ENCODE measurements at places on chromosomes 7 and 10.
A peak's percentile ranks its signal among the peaks of the same experiment; 100 is the strongest.

DNA sequence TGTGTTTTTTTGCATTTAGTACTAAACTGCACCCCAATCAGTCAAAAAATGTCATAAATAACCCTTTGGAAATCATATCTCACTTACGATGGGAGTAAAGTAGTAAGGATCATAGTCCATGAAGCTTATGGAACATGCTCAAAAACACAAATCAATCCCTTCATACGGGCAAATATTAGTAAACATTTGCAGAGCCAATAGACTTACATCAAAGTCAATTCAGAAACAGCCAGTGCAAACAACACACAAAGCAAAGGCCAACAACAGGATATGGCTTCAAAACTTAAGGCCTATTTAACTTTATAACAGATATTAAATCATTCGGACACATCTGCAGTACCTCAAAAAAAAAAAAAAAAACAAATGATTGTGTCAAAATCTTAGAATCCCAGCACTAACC, 32.1 kb downstream of the SGCE start:
- no peak for DNase-seq

DNA sequence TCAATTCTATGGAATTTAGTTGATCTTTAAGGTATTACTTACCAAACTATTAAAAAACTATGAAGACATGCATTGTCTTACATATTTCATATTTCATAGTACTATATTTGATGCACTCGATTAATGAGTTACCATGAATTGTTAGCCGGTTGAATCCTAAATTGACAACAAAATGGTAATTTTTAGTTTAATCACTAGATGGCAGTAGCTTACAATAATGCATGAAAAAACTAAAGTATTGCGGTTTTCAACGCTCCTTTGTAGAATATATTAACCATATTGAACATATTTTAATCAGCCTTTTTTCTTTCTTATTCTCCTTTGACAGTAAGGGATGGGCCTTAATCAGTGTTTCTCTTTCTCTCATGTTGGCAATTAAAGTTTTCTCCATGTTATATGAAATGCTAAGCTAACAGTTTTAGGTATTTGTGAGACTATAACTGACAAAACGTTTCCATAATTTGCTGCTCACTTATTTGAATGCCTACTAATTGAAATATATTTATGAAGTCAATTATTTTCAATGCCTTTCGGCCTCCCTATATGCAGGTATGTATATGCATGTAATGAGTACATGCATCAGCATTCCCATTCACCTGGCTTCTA, 48.5 kb upstream of the ARL4A start:
- DNase-seq = peak; percentile 10

DNA sequence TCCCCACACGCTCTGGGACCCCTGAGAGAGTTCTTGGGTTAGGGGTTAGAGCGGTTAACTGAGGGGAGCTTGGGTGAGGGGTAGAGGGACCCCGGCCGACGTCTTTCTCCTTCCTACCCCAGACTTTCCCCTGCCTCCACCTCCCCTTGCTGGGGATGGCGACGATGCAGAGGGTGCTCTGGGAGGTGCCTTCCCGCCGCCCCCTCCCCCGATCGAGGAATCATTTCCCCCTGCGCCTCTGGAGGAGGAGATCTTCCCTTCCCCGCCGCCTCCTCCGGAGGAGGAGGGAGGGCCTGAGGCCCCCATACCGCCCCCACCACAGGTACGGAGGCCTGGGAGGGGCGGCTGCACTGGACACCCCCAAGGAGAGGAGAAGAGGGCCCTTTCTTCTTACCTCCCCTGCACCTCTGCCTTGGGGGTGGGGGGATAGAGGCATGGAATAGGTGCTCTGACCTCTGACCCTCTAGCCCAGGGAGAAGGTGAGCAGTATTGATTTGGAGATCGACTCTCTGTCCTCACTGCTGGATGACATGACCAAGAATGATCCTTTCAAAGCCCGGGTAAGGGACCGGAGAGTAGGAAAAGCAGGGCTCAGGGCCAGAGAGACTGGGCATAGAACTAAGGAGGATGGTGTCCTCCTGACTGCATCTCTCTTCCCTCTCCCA, 1.1 kb downstream of the ZYX start:
- DNase-seq = no peak

DNA sequence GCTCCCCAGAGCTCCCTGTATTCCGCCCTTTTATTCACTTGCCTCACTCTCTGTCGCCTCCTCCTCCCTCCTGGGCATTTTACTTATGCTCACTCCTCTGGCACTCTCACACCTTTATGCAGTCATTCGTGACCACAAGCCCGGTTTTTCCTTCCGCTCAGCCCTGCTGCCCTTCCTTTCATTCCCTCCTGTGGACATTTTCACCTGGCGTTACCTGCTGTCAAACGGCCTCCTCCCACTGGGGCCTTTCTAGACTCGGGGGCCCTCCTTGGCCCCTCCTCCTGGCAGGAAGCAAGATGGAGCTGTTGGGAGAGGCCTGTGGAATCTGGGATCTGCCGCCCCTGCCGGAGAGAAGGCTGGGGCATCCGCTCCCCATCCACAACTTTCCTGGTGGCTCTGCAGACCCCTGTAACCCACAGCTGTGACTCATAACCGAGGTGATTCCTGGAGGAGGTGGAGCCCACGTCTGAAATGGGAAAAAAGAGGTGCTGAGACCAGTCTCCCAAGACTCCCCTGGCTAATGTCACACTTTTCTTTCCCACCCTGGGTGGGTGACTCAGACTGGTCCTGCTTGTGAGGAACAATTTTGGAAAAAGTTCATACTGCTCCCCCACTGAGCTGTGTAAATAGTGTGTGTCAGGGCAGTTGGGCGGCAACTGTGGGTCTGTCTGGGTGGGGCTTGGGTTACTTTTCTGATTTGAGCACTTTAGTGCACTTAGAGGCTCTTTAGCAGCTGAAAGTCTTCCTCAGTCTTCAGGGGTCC, 1.2 kb downstream of the VCL start:
- DNase-seq = no peak

- no peak for DNase-seq
Measured at GRCh38 chr10:132689721-132690360, 96.1 kb downstream of the NKX6-2 start.

GRCh38 chr7:92881091-92881485, 44.7 kb upstream of the CDK6 start:
- no peak for DNase-seq

GRCh38 chr10:78600740-78601139, 468.0 kb upstream of the ZMIZ1 start:
- peak; percentile 21 for DNase-seq

DNA sequence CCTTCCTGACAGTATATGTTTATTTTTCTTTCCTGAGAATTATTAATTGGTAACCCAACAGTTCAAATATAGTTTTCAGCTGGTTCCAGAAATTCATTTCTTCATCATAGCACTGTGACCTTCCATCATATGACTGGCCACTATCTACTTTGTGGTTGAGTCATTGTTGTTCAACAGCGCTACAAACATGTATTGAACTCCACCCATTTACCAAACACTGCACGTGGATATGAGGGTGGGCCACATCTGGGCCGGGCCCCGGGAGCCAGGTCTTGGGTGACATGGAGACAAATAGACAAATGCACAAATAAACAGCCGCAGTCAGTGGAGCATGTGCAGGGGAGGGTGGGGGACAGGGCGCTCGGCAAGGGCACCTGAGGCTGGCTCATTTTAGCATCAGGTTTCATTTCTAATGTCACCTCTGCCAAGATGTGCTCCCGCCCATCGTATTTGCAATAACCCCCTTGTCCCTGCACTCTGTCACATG, 24.0 kb upstream of the EEPD1 start:
- DNase-seq = no peak

DNA sequence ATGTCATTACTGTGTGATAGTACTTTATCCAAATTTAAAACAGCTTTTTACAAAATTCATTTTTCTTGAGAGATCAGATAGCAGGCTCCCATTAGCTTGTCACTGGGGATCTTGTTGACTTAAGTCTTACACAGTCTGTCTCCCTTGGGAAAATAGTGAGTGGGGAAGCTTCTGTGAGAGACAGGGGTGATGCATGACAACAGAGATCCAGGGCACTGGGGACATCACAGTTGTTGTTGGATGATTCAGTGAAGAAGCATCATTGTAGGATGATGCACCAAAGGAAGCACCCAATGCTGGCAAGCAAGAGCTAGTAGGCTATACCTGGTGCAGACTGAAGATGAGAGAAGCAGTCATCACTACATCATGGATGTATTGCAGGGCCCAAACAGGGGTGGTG, 284.7 kb downstream of the HDAC9 start:
- no peak for DNase-seq

GRCh38 chr7:98399890-98400541, 874 bp downstream of the BAIAP2L1 start:
- DNase-seq = no peak

DNA sequence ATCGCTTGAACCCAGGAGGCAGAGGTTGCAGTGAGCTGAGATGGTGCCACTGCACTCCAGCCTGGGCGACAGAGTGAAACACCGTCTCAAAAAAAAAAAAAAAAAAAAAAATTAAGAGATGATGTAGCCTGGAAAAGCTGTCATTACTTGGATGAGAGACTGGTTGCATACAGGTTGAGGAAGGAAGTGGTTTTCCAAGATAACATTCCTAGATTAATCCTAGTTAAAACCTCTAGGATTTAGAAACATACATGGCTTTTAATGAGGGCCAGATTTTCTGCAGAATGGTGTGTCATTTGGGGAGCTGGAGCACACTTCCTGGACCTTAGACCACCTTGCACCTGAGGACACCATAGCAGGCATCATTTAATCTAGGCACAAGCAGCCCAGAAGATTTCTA, 17.8 kb downstream of the VWA2 start:
- no peak for DNase-seq

DNA sequence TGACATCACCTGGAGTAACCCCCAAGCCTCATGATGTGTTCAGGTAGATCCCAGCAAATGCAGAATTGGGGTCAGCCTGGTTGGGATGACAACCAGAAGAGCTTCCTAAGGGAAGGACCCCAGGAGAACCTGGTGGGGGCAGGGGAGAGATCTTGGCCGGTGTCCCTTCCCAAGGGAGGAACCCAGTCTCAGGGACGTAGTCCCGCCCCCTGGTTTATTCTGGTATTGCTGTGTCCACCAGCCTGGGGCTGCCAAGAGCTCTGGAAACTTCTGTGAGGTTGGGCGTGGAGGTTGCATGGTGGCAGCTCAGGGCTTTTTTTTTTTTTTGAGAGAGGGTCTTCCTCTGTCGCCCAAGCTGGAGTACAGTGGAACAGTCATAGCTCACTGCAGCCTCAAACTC, 19.4 kb downstream of the GTF2IRD1 start:
- DNase-seq = no peak

GRCh38 chr10:50946991-50947781, 61.8 kb upstream of the A1CF start:
- DNase-seq = peak; percentile 16

DNA sequence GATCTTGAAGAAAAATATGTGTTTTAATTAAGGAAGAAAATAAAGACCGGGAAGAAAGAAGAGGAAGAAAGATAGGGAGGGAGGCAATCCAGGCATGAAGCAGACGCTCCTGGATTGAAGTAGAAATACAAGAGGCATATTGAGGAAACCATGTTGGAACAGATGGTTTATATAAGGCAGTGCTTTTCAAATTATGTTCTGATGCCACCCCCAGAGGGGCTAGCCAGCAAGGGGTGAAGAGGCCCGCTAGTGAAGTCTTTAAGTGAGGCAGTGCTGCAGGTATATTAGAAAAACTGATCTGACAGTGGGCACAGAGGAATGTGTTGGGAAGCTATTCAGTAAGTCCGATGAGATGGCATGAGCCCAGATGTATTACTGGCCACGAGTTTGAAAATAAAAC, 40.1 kb downstream of the REEP3 start:
- DNase-seq = no peak

GRCh38 chr7:6106140-6106904, 75.1 kb downstream of the ANKRD61 start:
- peak; percentile 14 for DNase-seq

DNA sequence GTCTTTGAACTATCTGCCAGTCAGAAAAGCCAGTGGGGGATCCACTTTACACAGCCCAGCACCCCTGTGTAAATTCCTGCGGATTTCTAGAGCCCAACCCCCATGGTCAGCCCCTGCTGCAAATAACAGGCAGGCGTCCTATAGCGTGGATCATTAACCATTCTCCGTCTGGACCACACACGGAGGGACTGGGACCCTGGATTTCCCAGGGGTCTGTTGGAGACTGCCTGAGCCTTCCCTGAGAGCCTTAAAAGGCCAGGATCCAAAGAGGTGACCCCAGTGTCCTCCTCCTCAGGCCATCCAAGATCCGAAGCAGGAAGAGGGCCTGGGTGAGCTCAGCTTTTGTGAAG, 11.2 kb upstream of the GRID1 start:
- no peak for DNase-seq

DNA sequence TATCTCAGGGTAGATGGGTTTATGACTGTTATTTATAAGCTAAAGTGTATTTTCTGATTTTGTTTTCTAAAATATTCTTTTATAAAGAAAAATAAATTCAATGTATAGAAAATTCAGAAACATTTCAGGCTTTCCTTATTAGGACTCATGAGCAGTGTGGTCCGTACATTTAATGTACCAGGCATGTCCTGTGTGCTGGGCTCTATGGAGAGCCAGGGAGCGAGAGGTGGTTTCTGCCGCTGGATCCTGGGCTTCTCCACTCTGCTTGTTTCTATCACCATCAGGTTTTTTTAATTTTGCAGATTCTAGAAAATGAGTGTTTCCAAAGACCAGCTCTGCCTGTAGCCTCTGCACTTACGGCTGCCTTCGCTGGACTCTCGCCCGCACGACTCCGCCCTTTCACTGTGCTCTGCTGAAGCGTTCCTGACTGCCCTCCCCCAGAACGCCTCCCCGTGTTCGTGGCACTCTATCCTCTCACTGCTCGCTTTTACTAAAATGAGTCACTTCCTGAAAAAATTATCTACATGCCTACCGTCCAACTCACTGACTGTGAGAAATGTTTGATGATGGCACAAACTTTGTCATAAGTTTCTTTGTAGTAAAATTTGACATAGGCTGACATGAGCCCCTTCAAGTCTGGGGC, 188.5 kb downstream of the ZMYND11 start:
- peak; percentile 94 for DNase-seq

- DNase-seq = no peak
Measured at GRCh38 chr10:131181456-131181855, 130.1 kb downstream of the TCERG1L start.

- DNase-seq = no peak
Measured at GRCh38 chr10:24926557-24926956, 25.8 kb downstream of the PRTFDC1 start.

- no peak for DNase-seq
Measured at GRCh38 chr10:11414314-11415038, 197.0 kb downstream of the USP6NL start.

DNA sequence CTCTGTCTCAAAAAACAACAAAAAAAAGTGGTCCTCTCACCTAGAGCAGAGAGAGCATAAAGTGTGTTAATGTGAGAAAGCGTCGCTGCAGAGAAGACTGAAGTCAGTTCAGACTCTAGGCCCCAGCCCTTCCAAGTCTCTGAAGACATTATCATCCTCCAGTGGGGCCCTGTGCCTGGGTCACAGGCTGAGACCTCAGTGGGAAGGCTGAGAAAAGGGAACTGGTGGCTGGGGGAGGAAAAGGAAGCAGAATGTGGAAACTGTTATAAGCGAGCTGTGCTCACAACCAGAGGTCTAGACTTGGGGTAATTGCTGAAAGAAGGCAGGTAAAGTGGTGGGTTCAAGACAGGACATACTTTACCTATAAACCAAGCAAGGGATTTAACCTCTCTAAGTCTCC, 4.9 kb upstream of the RRP12 start:
- DNase-seq = no peak

All from AG09309 (cell line).